Muscle of leg (tissue), 16 donors: ENCODE measurements at places on chromosomes 1 and 21. TPM values are rescaled to one million over a fixed set of nuclear protein-coding genes. Genes with fewer than 3 reads are reported as not detected.

S100A14 gene
- 0.18 TPM for total RNA-seq

NPHS2 gene
- total RNA-seq: not detected

FCGR1A gene
- total RNA-seq: 1.4 TPM

- no peak overlapping the region for H3K27ac ChIP-seq
- H3K4me1 ChIP-seq: peaks cover 33% of the 10 kb centered on the region
- no peaks in the 10 kb centered on the region for H3K27me3 ChIP-seq
- DNase-seq: no peak
Observed at GRCh38 chr1:39144924-39145323, 59.6 kb upstream of the MACF1 start.

- DNase-seq: peak; percentile 81
- no peaks in the 10 kb centered on the region for H3K36me3 ChIP-seq
- no peak overlapping the region for H3K27ac ChIP-seq
- H3K27me3 ChIP-seq: peaks cover 51% of the 10 kb centered on the region
Observed at GRCh38 chr1:9196129-9197040, 38.2 kb upstream of the H6PD start.

GRCh38 chr1:30407865-30408580 is 315.4 kb downstream of the MATN1 start:
- no peak overlapping the region for H3K27ac ChIP-seq
- no peaks in the 10 kb centered on the region for H3K4me1 ChIP-seq
- H3K27me3 ChIP-seq: peaks cover 15% of the 10 kb centered on the region
- H3K4me3 ChIP-seq: no peak overlapping the region
- no peak for DNase-seq

GRCh38 chr1:92599184-92599583 is 112.5 kb upstream of the GFI1 start:
- no peaks in the 10 kb centered on the region for H3K27me3 ChIP-seq
- no peak overlapping the region for H3K27ac ChIP-seq
- no peak overlapping the region for H3K4me3 ChIP-seq
- no peaks in the 10 kb centered on the region for H3K4me1 ChIP-seq
- H3K36me3 ChIP-seq: peaks cover 4% of the 10 kb centered on the region

GRCh38 chr1:5338466-5338865 is 653.8 kb downstream of the NPHP4 start:
- no peaks in the 10 kb centered on the region for H3K36me3 ChIP-seq
- H3K4me1 ChIP-seq: no peaks in the 10 kb centered on the region
- H3K27me3 ChIP-seq: peaks cover 2% of the 10 kb centered on the region
